ENCODE measurements at places on chromosomes 16 and 17.
A peak's percentile ranks its signal among the peaks of the same experiment; 100 is the strongest.

- no peak for DNase-seq
Measured at GRCh38 chr17:12077773-12078172, 57.1 kb downstream of the MAP2K4 start.

- peak; percentile 61 for DNase-seq
Measured at GRCh38 chr17:64579917-64580316, 73.1 kb downstream of the CEP95 start.

GRCh38 chr16:72837846-72838585, 209.9 kb downstream of the ZFHX3 start:
- no peak for DNase-seq

DNA sequence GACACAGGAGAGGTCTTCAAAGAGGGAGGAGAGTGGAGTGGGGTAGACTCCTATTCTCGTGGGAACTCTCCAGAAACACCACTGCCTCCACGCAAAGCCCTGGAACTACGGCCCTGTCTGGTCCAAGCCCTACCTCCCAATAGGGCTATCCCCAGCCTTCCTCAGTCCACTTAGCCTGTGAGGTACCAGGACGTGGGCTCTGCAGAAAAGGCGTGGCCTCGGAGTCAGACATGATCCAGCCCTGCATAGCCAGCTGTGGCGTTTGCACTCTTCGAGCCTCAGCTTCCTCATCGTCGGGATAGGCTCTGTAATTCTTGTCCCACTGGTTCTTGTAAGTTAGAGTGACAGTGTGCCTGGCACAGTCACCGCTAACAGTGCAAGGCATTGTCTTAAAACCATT, 13.8 kb downstream of the ENDOV start:
- no peak for DNase-seq

GRCh38 chr17:74945543-74945942, 9.8 kb downstream of the OTOP3 start:
- DNase-seq = no peak

DNA sequence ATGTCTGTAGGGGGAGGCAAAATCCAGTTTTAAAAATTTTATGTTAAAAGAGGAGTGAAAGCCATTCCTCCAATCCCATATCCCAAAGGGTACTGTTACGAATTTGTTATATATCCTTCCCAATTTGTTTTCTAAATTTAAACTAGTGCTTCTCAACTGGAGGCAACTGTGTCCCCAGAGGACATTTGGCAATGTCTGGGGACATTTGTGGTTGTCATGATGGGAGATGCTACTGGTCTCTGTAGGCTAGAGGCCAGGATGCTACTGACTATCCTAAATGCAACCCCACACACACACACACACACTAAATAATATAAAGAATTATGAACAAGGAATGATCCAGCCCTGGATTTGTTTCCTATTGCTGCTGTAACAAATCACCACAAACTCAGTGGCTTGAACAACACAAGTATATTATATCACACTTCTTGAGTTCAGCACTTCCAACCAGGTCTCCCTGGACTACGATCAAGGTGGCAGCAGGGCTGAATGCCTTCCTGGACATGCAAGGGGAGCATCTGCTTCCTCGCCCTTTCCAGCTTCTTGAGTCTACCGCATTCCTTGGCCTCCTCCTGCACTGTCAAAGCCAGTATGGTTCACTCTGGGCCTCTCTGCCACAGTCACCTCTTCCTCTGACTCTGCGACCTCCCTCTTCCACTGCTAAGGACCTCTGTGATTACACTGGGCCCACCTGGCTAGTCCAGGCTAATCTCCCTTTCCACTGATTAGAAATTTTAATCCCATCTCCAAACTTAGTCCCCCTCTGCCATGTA, 30.1 kb downstream of the ARHGAP17 start:
- DNase-seq = no peak

DNA sequence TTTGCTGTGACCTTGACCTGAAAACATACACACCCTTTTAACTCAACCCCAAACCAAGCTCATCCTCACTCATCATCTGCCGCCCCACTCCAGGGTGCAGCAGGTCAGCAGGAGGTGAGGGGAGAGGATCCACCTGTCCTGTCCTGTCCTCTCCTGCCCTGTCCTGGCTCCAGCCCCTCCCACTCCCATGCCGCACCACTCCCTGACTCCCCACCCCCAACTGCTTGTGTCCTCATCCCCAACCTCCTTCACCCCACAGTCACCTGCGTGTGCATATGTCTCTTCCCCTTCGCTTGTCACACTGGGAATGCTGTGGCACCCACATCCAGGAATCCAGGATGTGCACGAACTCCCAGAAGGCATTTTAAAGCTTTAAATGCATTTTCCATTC, 15.6 kb downstream of the NGFR start:
- DNase-seq = no peak

- no peak for DNase-seq
Measured at GRCh38 chr17:80927791-80928216, 63.8 kb upstream of the CHMP6 start.

DNA sequence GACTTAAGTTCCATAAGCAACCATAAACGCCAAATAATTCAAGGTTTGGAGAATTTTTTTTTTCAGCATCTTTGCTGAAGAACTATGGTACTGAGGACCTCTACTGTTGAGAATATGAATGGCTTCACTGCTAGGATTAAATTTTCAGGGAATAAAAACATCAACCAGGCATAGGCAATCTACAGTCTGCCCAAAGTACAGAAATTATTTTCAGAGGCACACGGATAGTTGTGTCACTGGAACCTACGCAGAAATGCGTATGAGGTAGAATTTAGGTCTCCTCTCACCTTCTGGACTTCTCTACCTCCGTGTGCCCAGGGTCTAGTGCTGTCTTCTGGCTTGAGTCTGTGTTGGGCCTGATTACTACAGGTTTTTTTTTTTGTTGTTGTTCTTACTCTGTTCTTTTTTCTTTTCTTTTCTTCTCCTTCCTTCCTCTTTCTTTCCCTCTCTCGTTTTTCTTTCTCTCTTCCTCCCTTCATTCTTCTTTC, 39.7 kb downstream of the NACA2 start:
- peak; percentile 23 for DNase-seq

DNA sequence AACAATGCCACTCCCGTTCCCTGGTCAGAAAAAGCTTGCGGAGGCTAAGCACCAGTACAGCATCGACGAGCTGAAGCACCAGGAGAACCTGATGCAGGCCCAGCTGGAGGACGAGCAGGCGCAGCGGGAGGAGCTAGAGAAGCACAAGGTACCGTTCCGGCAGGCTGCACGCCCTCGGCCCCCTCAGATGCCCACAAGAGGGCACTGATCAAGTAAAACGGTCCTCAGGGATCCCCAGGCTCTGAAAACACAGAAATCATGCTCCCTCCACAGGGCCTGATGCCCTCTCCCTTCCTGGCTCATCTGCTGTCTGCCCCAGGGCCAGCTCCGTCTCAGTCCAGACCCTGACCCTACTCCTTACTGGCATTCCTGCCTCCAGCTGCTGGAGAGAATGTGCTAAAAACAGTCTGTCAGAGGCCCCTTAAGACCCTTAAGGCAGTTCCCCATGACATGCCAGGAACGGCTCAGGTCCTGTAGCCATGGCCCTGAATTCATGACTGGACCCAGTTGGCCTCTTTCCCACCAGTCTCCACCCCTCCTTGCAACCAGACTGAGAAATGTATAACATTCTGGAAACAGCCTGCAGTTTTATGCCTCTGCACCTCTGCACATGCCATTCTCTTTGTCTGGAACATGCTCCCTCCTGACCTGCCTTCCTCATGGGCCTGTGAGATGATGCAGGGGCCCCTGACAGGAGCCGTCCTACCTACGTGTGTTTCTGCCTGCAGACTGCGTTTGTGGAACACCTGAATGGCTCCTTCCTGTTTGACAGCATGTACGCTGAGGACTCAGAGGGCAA, 21.8 kb downstream of the DRC3 start:
- peak; percentile 57 for DNase-seq

DNA sequence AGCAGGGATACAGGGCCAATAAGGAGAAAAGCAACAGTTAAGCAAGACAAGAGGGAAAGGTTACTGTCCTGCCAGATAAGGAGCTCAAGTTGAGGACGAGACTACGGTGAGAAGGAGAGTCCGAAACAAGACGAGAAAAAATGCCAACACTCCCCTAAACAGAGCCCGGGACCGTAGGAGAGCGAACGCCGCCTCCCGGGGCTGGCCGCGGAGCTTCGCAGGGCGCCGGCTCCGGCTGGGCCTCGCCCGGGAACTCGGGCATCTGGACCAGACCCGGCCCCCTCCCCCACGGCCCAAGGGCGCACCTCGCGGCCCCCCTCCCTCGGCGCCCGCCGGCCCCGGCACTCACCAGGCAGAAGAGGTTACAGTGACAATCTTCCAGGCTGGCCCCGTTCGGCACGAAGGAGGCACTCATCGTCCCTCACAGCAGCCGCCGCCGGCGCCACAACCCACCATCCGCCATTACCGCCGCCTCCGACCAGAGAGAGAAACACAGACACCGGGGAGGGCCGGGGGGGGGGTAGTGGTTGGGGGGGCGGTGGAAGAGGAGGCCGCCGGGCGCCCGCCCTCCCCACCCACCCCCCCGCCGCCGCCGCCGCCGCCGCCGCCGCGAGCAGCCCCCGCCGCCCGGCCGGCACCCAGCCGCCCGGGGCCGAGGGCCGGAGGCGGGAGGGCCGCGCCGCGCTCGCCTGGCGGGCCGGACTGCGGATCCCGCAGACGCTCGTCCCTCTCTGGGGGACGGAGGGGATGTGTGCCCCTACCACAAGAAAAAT, at the start of gene MED13:
TSS of gene MED13 (minus strand) at position 488 of the 773 bp plus-strand sequence. CDS start at position 415, 73 bp downstream.
- DNase-seq = peak; percentile 68

DNA sequence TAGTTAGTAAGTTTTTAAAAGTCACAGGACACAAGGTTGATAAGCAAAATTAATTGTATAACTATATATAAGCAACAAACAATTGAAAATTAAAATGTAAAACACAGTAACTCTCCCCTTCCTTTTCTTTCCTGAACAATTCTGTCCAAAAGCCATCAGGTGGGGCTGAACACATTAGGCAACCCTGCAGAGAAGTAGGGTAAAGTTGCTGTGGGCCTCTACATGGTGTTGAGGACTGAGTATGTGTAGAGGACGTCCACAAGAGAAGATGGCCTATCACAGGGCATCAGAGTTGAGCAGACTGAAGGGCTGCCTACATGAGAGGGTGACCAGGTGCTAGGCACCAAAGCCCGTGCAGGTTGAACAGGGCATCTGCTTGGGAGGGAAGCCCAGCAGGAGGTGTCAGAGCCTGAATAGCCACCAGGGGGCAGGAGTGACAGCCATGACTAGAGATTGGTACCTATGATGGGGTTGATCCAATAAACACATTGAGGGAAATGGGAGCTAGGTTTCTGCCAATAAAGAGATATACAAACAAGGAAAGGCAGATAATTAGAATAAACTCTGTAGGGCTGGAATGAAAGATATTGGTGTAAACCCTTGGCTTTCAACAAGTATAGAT, 415.1 kb downstream of the NPIPA8 start:
- DNase-seq = peak; percentile 61

DNA sequence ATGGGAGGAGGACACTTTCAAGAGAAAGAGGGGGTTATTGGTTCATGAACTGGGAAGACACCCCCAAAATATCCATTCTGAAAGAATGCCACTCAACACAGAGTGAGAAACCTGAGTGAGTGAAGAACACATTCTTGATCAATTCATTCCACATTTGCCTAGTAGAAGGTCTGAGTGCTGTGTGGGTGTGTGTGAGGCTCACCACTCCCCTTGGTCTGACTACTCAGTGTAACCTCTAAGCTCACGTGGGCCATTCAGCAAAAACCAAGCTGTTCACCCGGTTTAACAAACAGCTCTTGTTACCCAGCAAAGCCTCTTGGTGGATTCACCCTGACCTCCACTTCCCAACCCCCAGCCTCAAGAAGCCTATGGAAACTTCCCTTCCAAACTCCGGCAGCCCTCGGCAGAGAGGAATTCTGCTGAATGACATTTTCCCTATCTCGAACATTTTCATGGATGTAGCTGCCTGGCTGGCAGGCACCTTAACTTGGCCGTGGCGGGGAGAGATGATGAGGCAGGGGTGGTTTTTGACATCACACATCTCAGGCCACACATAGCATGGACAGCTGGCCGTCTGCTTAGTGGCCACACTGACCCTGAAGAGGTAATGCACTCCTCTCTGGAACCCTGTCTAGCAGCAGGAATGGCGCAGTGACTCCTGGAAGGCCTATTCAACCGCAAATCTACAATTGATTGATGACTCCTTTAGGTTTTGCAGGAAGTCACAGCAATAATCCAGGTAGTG, 11.6 kb downstream of the ST6GALNAC1 start:
- DNase-seq = no peak

- DNase-seq = no peak
Measured at GRCh38 chr16:28167221-28167620, 44.5 kb downstream of the XPO6 start.

- no peak for DNase-seq
Measured at GRCh38 chr16:46916980-46917379, 32.8 kb downstream of the GPT2 start.

GRCh38 chr17:79728908-79729471, 1.8 kb upstream of the ENPP7 start:
- no peak for DNase-seq
